Retina (tissue), 1 donor: ENCODE measurements at places on chromosomes 7 and 10.

GRCh38 chr7:157464971-157465886, 128.4 kb downstream of the DNAJB6 start:
- DNase-seq: peak; percentile 60

DNA sequence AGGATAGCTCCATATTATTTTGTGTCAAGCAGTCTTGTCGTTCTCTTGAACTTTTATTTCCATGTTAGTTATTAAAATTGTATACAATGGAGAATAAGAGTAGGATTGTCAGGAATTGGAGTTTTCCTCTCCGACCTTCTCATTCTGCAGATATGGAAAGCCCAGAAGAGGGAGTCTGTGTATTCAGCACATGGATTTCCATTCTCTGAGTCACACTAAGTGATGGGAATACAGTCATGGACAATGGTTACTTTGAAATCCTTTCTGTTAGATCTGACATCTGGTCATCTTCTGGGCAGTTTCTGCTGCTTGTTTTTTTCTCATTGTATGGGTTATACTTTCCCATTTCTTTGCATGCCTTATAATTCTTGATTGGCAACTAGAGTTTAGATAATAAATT, 5.0 kb upstream of the TASOR2 start:
- DNase-seq: no peak

- no peak for DNase-seq
Observed at GRCh38 chr10:28674782-28675181, 2.5 kb upstream of the BAMBI start.

DNA sequence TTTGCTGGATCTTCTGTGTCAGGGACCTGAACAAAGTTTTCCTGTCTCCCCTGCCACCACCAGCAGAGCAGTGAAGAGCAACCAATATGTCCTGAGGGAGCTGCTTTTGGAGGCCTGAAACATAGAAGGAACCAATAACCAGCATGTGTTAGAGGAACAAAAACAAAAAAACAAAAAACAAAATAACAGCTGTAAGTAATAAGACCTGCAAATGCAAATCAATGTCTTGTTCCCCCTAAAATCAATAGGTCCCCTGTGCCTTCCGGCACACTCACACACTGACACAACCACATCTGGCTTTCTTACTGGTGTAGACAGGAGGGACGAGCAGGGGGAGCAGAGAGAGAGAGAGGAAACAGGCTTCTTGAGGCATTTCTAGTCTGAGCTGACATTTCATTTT, 94.1 kb downstream of the NRG3 start:
- DNase-seq: no peak

- no peak for DNase-seq
Observed at GRCh38 chr10:92727550-92727949, 37.8 kb downstream of the HHEX start.

GRCh38 chr7:13262929-13263530, 575.6 kb downstream of the ARL4A start:
- no peak for DNase-seq

DNA sequence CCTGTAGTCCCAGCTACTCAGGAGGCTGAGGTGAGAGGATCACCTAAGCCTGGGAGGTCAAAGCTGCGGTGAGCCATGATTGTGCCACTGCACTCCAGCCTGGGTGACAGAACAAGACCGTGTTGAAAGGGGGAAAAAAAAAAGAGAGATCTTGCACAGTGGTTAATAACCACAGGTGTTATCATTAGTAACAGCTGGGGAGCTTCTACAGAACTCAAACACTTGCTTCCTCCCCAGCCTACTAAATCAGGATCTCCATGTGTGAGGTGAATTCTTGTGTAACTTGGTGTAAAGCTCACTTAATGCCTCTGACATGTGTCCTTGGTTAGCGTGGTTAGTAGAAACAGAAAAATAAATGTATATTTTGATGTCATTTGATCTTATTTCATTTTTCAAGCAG, 43.9 kb upstream of the BMS1 start:
- DNase-seq: no peak

DNA sequence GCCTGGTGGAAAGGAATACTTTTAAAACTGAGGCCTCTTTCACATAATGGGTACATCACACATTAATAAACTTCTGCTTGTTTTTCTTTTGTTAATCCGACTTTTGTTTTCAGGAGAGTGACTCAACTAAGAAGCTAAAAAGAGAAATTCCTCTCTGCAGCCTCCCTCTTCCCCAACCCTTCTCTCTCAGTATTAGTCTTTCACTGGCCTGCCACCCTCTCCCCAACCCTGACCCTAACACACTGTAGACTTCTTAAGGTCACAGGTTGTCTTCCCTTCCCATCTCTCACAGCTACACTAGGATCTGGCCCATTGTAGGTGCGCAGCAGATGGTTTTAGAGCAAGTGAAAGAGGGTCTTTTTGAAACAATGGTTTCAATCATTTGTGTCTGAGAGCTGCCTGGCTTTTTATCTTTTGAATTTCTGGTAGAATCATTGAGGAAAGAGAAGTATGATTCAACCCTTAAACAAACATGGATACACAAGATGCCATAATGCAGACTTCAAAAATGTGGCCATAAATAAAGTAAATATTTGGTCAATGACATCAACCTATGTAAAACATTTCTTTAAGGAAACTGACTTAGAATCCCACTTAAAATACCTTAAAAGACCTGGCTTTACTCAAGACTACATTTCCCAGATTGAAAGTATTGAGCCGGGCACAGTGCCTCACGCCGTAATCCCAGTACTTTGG, 17.9 kb upstream of the FFAR4 start:
- no peak for DNase-seq

GRCh38 chr10:99941942-99942820, 67.6 kb downstream of the DNMBP start:
- no peak for DNase-seq

DNA sequence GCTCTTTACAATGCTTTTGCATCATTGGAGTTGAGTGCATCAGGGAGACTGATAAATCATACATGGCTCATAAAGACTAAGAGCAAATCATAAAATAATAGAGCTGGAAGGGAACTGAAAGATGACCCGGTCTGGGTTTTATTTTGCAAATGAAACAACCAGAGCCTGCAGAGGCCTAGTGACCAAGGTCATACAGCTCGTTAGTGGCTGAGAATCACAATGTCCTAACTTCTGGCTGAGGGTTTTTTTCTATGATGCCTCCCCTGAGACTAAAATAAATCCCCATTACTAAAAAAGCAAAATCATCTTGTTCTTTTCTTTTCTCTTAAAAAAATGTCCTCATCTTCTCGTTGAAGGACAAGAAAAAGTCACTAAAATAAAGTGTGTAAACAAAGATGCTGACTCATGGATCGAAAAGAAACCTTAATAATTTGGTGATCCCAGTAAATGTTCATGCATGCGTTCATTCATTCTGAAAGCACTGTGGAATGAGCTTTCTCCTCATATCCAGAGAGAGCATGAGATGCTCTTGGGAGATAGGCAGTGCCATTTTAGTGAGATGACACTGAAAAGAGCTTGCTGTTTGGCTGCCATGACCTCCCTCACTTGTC, 107.8 kb upstream of the PHYHIPL start:
- no peak for DNase-seq

GRCh38 chr10:6320320-6321010, 117.7 kb downstream of the PFKFB3 start:
- DNase-seq: no peak

DNA sequence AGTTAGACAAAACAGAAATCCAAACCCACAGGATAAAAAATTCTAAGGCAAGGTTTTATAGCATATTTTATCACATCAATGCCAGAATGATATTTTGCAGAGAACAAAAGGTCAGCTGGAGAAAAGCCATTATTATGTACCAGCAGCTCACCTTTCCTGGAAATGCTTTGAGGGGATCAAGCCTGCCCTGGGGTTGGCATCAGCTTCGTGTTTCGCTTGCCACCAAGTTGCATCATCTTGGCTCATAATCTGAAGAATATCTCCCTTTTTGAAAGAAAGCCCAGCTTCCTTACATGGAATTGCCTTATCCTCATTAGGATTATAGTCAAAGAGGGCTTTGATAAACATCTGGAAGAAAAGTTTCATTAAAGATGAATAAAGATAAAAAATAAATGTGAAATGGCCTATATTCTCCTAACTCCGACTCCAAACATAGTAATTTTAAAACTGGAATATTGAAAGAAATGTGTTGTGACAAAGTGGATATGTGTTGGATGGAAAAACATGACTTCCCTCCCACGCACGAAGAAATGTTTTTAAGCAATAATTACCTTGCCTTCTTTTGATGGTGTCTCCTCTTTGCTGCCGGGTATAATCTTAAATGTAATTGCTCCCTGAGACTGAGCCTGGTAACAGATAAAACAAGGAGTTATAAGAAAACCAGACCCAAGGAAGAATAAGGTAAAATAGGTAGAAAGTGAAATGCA, 121.3 kb upstream of the ODAD2 start:
- DNase-seq: no peak

DNA sequence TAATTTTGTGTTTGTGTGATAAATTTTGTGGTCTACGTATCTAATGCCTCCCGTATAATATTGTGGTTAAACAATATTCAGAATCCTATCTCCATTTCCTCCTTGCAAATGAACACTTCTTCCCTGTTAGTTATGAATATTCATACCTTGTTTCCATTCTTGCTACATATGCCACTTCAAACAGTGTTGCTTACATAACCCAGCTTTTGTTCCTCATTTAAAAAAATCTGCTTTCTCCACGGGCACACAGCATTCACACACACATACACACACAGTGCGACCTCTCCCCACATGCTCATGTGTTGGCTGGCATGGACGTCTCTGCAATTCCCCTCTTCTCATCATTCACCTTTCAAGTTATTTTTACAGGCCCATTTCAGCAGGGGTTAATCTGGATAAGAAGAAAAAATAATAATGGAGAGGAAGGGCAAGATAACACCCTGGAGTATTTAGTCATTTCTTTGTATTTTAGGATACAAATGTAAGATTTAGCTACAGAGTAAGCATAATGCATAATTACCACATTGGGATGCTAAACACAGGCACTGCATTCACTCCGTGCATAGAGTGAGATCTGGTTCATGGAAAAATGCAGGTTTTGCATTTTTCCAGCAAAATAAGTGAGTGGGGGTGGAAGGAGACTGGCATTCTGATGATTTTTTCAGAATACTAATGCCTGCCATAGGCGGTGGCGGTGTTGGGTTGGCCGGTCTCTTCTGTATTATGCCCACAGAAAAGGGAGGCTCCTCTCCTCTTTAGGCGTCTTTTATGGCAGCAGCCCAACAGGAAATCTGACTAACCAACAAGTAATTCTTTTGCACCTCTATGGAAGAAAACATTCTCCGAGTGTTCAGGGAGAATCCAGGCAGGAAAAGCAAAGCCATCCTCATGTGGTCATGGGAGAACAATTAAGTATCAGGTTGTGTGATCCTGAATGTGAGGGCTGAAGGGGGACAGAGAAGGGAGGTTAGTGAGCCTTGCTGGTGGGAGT, 31.7 kb upstream of the ELMO1 start:
- DNase-seq: no peak

- DNase-seq: no peak
Observed at GRCh38 chr7:120792861-120793130, 65.1 kb downstream of the TSPAN12 start.

DNA sequence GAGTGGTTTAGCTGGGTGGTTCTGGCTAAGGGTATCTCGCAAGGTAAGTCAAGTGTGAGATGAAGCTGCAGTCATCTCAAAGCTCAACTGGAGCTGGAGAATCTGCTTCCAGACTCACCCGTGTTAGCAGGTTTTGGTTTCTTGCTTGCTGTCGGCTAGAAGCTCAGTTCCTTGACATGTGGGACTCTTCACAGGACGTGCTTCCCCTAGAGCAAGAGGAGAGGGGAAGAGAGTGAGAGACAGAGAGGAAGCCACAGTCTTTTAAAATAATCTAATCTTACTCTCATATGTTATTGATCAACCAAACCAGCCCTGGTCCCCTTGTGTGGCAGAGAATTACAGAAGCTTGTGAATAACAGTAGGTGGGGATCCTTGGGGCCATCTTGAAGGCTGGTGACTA, 199.5 kb downstream of the REEP3 start:
- no peak for DNase-seq

- DNase-seq: no peak
Observed at GRCh38 chr7:80890426-80891258, 28.2 kb downstream of the SEMA3C start.

DNA sequence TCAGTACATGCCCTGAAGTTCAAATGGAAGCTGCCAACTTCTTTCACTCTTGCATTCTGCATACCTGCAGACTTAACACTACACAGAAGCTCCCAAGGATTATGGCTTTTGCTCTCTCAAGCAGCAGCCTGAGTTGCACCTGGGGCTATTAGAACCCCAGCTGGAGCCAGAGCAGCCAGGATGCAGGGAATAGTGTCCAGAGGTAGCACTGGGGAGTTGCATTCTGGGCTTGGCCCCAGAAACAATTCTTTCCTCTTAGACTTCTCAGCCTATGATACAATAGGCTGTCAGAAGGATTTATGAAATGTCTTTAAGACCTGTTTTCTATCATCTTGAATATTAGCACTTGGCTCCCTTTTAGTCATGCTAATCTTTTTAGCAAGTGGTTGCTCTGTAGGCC, 886.7 kb upstream of the GHITM start:
- DNase-seq: no peak

DNA sequence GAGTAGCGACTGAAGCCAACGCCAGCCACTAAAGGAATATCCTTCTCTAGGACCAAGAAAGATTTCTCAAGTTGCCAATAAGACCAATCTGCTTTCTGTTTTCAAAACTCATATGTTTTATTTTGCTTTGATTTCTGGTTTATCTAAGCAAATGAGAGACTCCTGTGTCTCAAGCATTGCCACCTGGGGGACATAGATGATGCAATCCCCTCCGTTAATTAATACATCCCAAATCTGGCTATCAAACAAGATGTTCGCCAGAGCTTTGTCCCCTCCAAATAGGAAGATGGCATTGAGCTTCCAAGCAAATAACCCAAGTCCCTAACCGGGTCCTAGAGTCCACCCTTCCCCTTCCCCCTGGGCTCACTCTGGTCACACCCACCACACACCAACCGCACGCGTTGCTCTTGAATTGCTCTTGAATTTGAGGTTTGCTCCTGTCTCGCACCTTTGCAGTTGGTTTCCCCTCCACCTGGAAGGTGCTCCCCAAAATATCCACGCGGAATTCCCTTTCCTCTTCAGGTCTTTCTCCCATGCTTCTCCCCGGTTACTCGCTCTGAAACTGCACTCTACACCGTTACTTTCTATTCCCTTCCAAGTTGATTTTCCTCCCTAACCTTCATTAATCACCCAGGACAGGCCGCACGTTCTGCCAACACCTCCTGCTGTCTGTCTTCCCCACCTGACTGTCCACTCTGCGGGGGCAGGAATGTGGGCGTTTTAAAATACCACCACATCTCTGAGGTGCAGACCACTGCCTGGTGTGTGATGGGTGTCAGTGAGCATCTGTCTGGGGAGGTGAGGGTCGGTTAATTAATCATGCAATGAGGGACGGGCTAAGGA, 64.1 kb upstream of the RNF32 start:
- no peak for DNase-seq

- DNase-seq: no peak
Observed at GRCh38 chr10:100043796-100044195, 34.0 kb upstream of the DNMBP start.

DNA sequence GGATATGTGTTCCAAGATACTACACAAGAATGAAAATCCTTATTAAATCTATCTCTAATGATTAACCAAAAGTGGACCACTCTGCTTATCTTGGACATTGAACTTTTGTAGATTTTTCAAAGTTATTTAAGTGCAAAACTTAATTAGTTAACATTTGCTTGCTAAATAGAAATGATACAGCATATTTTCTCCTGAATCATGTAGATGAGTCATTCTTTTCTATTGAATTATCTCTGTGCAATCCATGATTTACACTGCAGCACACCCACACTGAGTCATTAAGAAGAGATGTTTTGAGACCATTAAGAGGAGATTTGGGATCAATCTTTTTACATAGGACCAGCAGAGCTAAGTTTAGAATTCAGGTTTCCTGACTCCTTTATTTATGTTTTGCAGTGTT, 6.6 kb upstream of the ABCC2 start:
- no peak for DNase-seq

GRCh38 chr10:130740166-130740565, 571.4 kb downstream of the TCERG1L start:
- DNase-seq: no peak
